ENCODE measurements at places on chromosomes 3 and 15. TPM values are rescaled to one million over a fixed set of nuclear protein-coding genes. Genes with fewer than 3 reads are reported as not detected.

DNA sequence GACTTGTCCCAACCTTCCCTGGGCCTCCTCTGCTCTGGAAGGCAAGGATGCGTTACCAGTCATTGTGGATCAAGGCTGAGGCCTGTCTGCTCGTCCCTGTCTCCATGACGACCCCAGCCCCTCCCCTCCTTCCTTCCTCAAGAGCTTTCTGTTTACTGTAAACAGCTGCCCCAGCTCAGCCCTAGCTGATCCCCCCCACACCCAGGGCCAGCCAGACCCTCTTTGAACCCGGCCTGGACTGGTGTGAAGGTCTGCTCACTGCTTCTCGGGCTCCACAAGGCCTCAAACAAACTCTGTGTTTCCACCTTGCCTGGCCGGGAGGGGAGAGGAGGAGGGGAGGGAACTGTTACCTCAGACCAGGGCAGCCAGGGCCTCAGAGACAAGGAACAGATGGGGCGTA is 16.9 kb downstream of the VPS18 start:
- H3K4me3 ChIP-seq: no peak overlapping the region
- no peaks in the 10 kb centered on the region for H3K27me3 ChIP-seq
- peaks cover 6% of the 10 kb centered on the region for H3K36me3 ChIP-seq
- H3K4me1 ChIP-seq: peaks cover 13% of the 10 kb centered on the region
- no peak for DNase-seq

GRCh38 chr15:53110999-53111398 is 320.9 kb upstream of the ONECUT1 start:
- no peaks in the 10 kb centered on the region for H3K4me1 ChIP-seq
- H3K27ac ChIP-seq: no peak overlapping the region
- H3K36me3 ChIP-seq: no peaks in the 10 kb centered on the region

DNA sequence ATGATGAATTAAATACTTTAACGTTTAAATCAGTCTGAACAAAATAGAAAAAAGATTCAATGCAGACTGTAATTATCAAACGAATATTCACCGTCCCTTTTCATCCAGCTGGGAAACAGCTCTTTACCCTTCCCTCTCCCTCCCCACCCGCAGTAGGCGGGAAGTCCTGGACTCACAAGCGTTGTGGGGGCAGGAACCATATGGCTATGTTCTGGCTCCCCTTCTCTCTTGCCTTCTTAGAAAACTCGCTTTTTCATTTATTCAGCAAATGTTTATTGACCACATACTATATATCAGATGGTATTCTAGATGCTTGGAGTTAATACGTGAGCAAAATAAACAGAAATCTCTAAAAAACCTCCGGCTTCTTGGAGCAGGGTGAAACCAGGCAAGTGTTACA is 715 bp upstream of the SCAPER start:
- H3K4me1 ChIP-seq: peaks cover 11% of the 10 kb centered on the region
- DNase-seq: no peak
- H3K36me3 ChIP-seq: peaks cover 5% of the 10 kb centered on the region
- no peak overlapping the region for H3K27ac ChIP-seq
- peak overlapping the region; percentile 84 for H3K4me3 ChIP-seq

GRCh38 chr3:24937780-24938179 is 443.1 kb upstream of the THRB start:
- H3K27me3 ChIP-seq: no peaks in the 10 kb centered on the region
- H3K4me1 ChIP-seq: no peaks in the 10 kb centered on the region
- no peaks in the 10 kb centered on the region for H3K36me3 ChIP-seq
- DNase-seq: no peak
- no peak overlapping the region for H3K27ac ChIP-seq

DNA sequence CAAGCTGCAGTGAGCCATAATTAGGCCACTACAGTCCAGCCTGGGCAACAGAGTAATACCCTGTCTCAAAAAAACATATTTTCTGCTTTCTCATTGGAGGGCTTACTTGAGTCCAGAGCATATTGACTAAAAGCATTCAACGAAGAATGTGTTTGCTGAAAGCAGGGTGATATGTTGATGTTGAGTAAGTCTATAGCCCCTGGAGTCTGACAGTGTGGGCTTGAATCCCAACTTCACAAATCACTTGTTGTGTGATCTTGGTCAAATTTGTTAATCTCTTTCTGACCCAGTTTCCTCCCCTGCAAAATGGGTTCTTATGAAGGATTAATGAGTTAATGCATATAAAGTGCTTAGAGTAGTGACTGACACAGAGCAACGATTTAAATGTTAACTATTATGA is 403.9 kb downstream of the MECOM start:
- H3K4me3 ChIP-seq: no peak overlapping the region
- no peak overlapping the region for H3K27ac ChIP-seq
- H3K27me3 ChIP-seq: no peaks in the 10 kb centered on the region
- no peaks in the 10 kb centered on the region for H3K4me1 ChIP-seq
- DNase-seq: no peak
- H3K36me3 ChIP-seq: no peaks in the 10 kb centered on the region

- DNase-seq: no peak
- no peaks in the 10 kb centered on the region for H3K4me1 ChIP-seq
- H3K36me3 ChIP-seq: no peaks in the 10 kb centered on the region
Observed at GRCh38 chr3:30307372-30307950, 298.9 kb upstream of the TGFBR2 start.

- H3K4me3 ChIP-seq: peak within 1 kb of the TSS; percentile 33
- H3K36me3 ChIP-seq: no peaks in the 10 kb centered on the region
- H3K27ac ChIP-seq: no peak within 1 kb of the TSS
- peaks cover 37% of the 10 kb centered on the region for H3K27me3 ChIP-seq
Observed at GRCh38 chr3:127628788-127629466, at the start of gene PODXL2. PODXL2 (plus strand) TSS chr3:127629185; CDS start chr3:127629220, 35 bp downstream.

DNA sequence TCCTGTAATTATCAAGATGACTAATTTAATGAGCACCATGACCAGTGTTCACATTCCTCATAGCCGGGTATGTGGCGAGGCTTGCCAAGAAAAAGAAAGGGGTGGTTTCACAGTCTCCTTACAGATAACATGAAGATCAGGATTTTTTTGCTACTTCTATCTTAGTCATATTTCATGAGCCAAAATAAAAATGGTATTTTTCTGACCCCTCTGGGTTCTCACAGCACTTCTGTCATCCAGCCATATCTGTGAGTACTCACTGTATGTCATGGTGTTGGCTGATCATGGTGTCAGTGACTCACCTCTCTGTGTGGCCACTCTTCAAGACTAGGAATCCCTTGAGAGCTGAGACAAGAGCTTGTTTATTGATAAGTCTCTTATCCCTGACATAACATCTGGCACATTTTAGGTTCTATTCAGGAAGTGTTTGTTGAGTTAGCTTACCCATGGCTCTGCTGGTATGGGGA is 130.5 kb upstream of the LMCD1 start:
- no peaks in the 10 kb centered on the region for H3K27me3 ChIP-seq
- H3K4me3 ChIP-seq: no peak overlapping the region

- H3K27ac ChIP-seq: no peak overlapping the region
- DNase-seq: no peak
- H3K27me3 ChIP-seq: no peaks in the 10 kb centered on the region
- no peak overlapping the region for H3K4me3 ChIP-seq
- no peaks in the 10 kb centered on the region for H3K36me3 ChIP-seq
Observed at GRCh38 chr3:162072656-162073164, 576.1 kb downstream of the OTOL1 start.

GRCh38 chr3:186882881-186883685 is 40.6 kb downstream of the ADIPOQ start:
- no peaks in the 10 kb centered on the region for H3K27me3 ChIP-seq
- DNase-seq: peak; percentile 59
- H3K4me3 ChIP-seq: no peak overlapping the region

- H3K27ac ChIP-seq: no peak overlapping the region
- no peaks in the 10 kb centered on the region for H3K27me3 ChIP-seq
- H3K4me3 ChIP-seq: no peak overlapping the region
- H3K4me1 ChIP-seq: peaks cover 8% of the 10 kb centered on the region
- no peak for DNase-seq
- H3K36me3 ChIP-seq: peaks cover 10% of the 10 kb centered on the region
Observed at GRCh38 chr3:170257145-170257544, 34.9 kb downstream of the PRKCI start.

DNA sequence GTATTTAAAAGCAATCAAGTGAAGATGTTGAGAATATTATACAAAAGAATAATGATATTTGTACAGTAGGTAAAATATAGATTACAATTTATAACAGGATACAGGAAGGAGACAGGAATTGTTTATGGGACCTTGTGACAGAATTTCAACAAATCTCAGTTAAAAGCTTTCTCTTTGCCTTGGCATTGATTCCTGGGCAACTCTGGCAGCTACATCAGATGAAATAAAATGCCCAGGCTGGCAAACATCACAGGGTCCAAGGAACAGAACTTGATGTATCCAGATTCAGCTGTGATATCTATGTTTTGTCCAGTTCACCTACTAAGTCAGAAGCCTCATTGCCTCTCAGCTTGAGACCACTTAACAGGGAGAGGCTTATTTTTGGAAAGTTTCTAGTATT is 473.1 kb downstream of the MCTP2 start:
- no peak overlapping the region for H3K4me3 ChIP-seq
- no peaks in the 10 kb centered on the region for H3K27me3 ChIP-seq
- H3K27ac ChIP-seq: no peak overlapping the region
- H3K4me1 ChIP-seq: no peaks in the 10 kb centered on the region

GRCh38 chr3:87175732-87176131 is 51.4 kb upstream of the CHMP2B start:
- no peak for DNase-seq
- H3K36me3 ChIP-seq: no peaks in the 10 kb centered on the region
- no peaks in the 10 kb centered on the region for H3K27me3 ChIP-seq
- no peaks in the 10 kb centered on the region for H3K4me1 ChIP-seq
- H3K27ac ChIP-seq: no peak overlapping the region

- H3K4me3 ChIP-seq: no peak overlapping the region
- H3K27me3 ChIP-seq: no peaks in the 10 kb centered on the region
- DNase-seq: peak; percentile 44
- H3K27ac ChIP-seq: no peak overlapping the region
Observed at GRCh38 chr3:158434412-158435038, 136.5 kb upstream of the MLF1 start.

DNA sequence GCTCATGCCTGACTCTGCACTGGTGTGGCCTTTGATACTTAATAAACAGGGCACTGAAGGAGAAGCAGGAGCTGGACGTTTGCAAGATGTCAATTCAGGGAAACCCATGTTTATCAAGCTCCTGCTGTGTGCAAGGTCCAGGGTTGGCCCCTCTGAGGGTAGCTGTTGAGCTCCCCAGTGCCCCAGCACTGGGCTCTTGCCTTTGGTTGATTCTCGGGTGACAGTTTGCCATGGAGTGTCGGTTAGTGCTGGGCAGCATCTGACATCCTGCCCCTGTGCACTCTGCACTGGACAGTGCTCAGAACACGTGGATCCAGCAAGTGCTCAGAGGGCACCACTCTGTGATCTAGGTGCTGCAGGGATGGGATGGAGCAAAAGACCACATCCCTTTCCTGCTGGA is 7.3 kb downstream of the HDAC11 start:
- H3K36me3 ChIP-seq: no peaks in the 10 kb centered on the region
- no peak for DNase-seq
- H3K27ac ChIP-seq: no peak overlapping the region
- no peaks in the 10 kb centered on the region for H3K4me1 ChIP-seq

GRCh38 chr15:70475921-70476320 is 287.4 kb downstream of the UACA start:
- no peak overlapping the region for H3K4me3 ChIP-seq
- peak overlapping the region; percentile 98 for H3K27ac ChIP-seq
- H3K36me3 ChIP-seq: no peaks in the 10 kb centered on the region

DNA sequence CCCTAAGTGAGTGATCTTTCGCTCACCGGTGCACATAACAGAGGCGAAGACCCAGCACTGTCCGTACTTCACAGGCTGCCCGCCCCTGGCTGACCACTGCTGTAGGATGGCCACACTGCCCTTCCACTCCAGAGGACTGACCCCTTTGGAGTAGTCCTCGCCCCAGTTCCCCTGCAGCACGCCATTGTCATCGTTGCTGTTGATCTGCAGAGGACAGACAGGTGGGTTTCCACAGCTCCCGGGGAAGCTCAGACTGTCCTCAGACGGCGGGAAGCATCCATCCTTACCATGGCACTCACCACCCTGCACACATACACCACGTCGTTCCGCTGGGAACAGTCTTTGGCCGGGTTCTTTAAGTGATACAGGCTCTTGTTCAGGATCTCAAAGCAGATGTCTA is 20.5 kb upstream of the TGM5 start:
- peaks cover 4% of the 10 kb centered on the region for H3K27me3 ChIP-seq
- H3K4me3 ChIP-seq: no peak overlapping the region
- no peak overlapping the region for H3K27ac ChIP-seq
- no peak for DNase-seq
- H3K4me1 ChIP-seq: peaks cover 8% of the 10 kb centered on the region
- H3K36me3 ChIP-seq: no peaks in the 10 kb centered on the region

- no peak for DNase-seq
- H3K27ac ChIP-seq: no peak overlapping the region
- peaks cover 4% of the 10 kb centered on the region for H3K27me3 ChIP-seq
- no peak overlapping the region for H3K4me3 ChIP-seq
Observed at GRCh38 chr3:127071597-127072001, 88.7 kb downstream of the PLXNA1 start.

GRCh38 chr3:40073310-40074007 is 236.0 kb upstream of the EIF1B start:
- H3K27ac ChIP-seq: no peak overlapping the region
- no peaks in the 10 kb centered on the region for H3K4me1 ChIP-seq
- no peak overlapping the region for H3K4me3 ChIP-seq
- no peaks in the 10 kb centered on the region for H3K36me3 ChIP-seq
- no peaks in the 10 kb centered on the region for H3K27me3 ChIP-seq

- H3K4me1 ChIP-seq: no peaks in the 10 kb centered on the region
- DNase-seq: no peak
- H3K4me3 ChIP-seq: no peak overlapping the region
- H3K27me3 ChIP-seq: no peaks in the 10 kb centered on the region
- H3K27ac ChIP-seq: no peak overlapping the region
- H3K36me3 ChIP-seq: no peaks in the 10 kb centered on the region
Observed at GRCh38 chr3:146337991-146338390, 87.1 kb upstream of the PLSCR4 start.

GRCh38 chr3:8972639-8973038 is 9.4 kb upstream of the RAD18 start:
- H3K27ac ChIP-seq: no peak overlapping the region
- no peak for DNase-seq
- H3K27me3 ChIP-seq: no peaks in the 10 kb centered on the region
- no peaks in the 10 kb centered on the region for H3K4me1 ChIP-seq

DNA sequence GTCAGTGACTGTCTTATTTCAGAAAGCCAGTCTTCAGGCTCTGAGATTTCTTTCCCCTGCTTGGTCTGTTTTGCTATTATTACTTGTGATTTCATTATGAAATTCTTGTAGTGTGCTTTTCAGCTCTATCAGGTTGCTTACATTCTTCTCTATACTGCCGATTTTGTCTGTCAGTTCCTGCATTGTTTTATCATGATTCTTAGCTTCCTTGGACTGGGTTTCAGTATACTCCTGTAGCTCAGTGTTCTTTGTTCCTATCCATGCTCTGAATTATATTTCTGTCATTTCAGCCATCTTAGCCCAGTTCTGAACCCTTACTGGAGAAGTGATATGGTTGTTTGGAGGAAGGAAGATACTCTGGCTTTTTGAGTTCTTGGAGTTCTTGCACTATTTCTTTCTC is 40.5 kb downstream of the CEP63 start:
- no peaks in the 10 kb centered on the region for H3K4me1 ChIP-seq
- DNase-seq: no peak

Gene TEX55
- total RNA-seq: not detected

Gene SERINC4
- not detected for total RNA-seq

Gene SCAANT1
- total RNA-seq: not detected

Gene ZBTB47
- 6.1 TPM for total RNA-seq

Gene GPR87
- total RNA-seq: 0.29 TPM

Gene ZMYND10
- not detected for total RNA-seq

Gene CLDN18
- not detected for total RNA-seq

Gene SSUH2
- total RNA-seq: not detected

Gene EOMES
- not detected for total RNA-seq

Gene NMD3
- 90.3 TPM for total RNA-seq

Gene ZKSCAN7
- total RNA-seq: 4.1 TPM

Gene SPESP1
- total RNA-seq: not detected

Gene TMOD2
- total RNA-seq: 4.3 TPM

Gene CCR9
- not detected for total RNA-seq

Gene MST1
- 1.2 TPM for total RNA-seq
